Suprapubic skin (tissue), 4 donors: ENCODE measurements at places on chromosomes 1 and 21. TPM values are rescaled to one million over a fixed set of nuclear protein-coding genes. Genes with fewer than 3 reads are reported as not detected.
A peak's percentile ranks its signal among the peaks of the same experiment; 100 is the strongest.

DNA sequence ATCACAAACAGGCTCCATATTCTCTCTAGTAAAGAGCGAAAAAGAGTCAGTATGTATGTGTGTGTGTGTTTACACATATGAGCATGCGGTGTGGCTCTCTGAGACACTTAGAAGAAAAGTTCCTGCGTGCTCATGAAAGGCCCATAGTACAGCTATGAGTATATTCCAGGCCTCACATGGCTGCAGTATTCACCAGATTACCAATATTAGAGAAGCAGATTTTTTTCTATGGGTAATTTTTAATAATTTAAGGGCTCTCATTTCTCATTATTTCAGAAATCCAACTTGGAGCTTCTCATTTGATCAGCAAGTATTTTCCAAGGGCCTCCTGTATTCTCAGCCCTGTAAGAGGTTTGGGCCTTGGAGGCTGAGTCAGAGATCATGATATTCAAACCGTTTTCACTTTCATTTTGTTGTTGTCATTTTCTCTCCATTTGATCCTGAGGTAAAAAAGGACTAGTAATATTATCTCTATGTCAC is 232.9 kb upstream of the SGIP1 start:
- DNase-seq = no peak

DNA sequence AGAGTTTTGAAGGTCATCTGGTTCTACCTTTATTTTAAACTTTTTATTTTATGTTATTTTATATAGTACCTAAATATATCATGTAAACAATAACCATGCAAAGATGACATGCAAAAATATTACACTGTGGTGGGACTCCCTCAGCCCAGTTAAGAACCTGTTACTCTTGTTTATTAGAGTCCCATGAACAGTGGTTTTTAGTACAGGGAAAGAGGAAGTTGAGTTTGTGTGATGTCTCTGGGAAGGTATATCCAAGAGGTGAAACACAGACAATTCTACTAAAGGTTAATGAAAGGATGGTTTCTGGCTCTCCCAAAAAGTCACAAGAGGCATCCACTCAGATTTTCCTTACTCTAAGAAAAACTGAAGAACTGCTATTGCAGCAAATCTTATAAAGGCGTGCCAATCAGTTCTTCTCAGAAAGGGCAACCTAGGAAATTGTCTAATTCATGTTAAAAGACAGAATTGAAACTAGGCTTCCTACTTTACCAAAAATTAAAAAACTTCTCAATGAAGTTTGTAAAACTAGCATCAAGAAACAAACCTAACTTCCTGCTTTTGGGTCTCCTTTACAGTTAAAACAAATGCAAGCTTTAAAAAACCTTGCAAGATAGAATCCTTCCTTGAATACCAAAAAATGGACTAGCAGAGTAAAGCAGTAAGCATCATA is 19.9 kb downstream of the GFI1 start:
- DNase-seq = no peak

DNA sequence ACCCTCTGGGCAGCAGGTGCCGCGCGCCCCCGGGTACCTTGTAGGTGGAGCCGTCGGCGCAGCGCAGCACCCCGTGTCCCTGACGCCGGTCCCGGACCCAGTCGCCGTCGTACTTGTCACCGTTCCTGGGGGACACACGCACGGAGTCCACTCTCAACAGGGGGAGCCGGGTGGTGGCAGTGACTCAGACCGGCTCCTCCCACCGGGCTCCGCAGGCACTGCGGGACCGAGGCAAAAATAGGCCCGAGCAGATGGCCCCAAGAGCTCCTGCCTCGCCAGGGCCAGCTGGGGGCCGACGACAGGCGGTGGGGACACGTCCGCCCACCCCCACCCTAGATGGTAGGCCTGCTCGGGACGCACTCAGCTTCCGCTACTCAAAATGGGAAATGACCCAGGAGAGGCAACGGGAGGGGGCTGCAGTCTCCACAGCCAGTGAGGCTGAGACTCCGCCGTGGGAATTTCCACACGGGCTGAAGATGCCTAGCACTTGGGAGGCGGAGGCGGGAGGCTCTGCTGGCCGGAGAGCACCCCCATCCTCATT is 6.3 kb downstream of the MORN1 start:
- peak; percentile 71 for DNase-seq

DNA sequence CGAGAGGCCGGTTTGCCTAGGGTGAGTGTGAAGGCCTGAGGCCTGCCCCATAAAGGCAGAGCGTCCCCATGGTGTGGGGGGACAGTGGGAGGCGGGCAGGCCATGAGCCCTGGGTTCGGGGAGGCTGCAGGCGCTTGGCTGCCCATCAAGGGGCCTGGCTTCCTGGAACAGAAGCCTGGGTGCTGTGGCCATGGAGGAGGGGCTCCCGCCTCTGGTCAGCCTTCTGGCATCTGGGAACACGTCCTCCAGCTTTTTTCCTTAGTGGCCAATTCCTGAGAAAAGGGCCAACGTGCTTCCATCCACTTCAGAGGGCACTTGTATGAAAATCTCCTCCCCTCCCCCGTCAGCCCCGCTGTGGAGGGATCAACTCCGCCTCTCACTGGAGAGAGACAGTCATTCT is 58.7 kb downstream of the PRDM16 start:
- DNase-seq = no peak

- DNase-seq = no peak
Measured at GRCh38 chr1:184422490-184423233, 35.8 kb downstream of the C1orf21 start.

DNA sequence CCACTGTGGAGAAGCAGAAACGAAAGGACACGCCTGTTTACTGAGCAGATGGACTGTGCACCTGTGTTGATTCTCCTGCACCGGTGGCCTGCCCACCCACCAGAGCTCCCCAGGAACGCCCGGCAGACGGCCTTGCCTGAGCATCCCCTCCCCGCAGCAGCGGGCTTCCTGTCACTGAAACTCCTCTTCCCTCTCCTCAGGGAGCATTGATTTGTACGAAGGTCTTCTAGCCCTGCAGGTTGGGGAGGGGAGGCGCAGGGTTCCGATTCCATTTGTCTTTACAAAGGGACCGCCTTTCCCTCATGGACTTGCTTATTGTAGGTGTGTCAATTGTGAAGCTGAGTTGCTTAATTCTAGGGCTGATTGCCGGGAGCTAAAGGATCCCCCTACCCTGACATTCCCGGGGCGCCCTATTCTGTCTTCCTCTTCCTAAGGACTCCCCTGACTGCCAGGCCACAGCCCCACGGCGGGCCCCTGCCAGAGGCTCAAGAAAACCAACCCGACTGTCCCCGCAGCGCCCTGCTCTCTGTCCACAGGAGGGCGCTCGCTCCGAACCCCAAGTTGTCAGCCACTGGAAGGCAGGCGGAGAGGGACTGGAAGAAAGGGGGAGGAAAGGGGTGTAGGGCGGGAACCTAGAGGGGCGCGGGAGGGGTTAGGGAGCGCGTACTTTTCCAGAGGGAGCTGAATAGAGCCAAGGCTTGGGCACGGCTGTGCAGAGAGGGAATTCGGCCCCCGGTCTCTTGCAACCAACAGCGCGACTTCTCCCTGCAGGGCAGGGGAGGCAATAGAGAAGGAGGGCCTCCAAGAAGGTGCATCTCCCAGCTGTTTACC is 2.8 kb downstream of the S100A6 start:
- peak; percentile 95 for DNase-seq

LCE2C gene
- 366 TPM for total RNA-seq

SLC30A2 gene
- 0.89 TPM for total RNA-seq

OR2T35 gene
- total RNA-seq = not detected

CLEC20A gene
- total RNA-seq = not detected

CCT3 gene
- total RNA-seq = 167 TPM

ELAPOR1 gene
- 65.2 TPM for total RNA-seq

CCDC190 gene
- total RNA-seq = not detected

MTF1 gene
- total RNA-seq = 13.5 TPM

CITED4 gene
- 63.7 TPM for total RNA-seq

TMPRSS2 gene
- 5.9 TPM for total RNA-seq

CFAP74 gene
- not detected for total RNA-seq

MROH7 gene
- 2.0 TPM for total RNA-seq

INSRR gene
- total RNA-seq = not detected

CDK18 gene
- 2.7 TPM for total RNA-seq

MEAF6 gene
- total RNA-seq = 71.5 TPM
